ENCODE measurements at places on chromosomes 3 and 15.

GRCh38 chr3:59430341-59430740 is 380.5 kb upstream of the CFAP20DC start:
- no peak for DNase-seq

- DNase-seq, result no peak
Observed at GRCh38 chr15:28933710-28934445, 48.1 kb downstream of the APBA2 start.

- no peak for DNase-seq
Observed at GRCh38 chr3:124639406-124640237, 90.6 kb upstream of the UMPS start.

GRCh38 chr3:57179580-57180410 is 14.6 kb upstream of the IL17RD start:
- no peak for DNase-seq

GRCh38 chr3:109819734-109820133 is 482.4 kb upstream of the DPPA4 start:
- no peak for DNase-seq

All from T-cell (primary cell).